Fibroblast of the conjunctiva (primary cell): ENCODE measurements at places on chromosomes 11 and 22.

DNA sequence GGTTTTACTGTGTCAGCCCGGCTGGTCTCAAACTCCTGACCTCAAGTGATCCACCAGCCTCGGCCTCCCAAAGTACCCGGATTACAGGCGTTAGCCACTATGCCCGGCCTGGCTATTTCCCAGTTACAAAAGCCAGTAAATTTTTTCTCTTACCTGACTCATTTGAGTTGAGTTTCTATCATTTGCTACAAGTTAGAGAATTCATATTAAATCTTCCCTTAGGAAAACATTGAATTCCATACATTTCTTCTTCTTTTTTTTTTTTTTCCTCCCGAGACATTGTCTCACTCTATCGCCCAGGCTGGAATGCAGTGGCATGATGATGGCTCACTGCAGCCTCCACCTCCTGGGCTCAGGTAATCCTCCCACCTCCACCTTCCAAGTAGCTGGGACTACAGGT is 26.0 kb downstream of the CHEK2 start:
- no peak for DNase-seq

- no peak for DNase-seq
These were observed 139.6 kb upstream of the MPPED2 start for GRCh38 chr11:30725645-30726195.

DNA sequence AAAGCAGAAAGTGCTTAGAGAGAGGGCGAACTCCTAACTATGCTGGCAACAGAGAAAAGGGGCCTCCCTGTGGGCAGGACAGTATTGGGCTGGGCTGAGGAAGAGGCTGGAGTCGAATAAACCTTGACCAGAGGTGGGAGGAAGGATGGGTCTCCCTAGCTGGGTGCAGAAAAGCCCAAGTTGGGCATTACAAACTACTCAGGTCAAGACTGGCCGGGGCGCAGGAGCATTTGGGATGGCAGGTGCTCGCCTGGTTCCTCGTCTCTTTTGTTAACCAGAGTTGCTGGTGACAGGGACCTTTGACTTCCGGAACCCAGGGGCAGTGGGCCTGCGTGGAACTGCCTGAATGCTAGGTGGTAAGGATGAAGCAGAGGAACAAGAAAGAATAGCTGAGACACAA is 80.3 kb upstream of the SHISAL1 start:
- no peak for DNase-seq

- DNase-seq = no peak
These were observed 61.4 kb upstream of the MTMR2 start for GRCh38 chr11:95985174-95985808.

GRCh38 chr11:85682330-85683305 is 3.4 kb downstream of the CCDC89 start:
- no peak for DNase-seq

GRCh38 chr22:37487571-37487970 is 1.4 kb upstream of the MFNG start:
- DNase-seq = no peak

DNA sequence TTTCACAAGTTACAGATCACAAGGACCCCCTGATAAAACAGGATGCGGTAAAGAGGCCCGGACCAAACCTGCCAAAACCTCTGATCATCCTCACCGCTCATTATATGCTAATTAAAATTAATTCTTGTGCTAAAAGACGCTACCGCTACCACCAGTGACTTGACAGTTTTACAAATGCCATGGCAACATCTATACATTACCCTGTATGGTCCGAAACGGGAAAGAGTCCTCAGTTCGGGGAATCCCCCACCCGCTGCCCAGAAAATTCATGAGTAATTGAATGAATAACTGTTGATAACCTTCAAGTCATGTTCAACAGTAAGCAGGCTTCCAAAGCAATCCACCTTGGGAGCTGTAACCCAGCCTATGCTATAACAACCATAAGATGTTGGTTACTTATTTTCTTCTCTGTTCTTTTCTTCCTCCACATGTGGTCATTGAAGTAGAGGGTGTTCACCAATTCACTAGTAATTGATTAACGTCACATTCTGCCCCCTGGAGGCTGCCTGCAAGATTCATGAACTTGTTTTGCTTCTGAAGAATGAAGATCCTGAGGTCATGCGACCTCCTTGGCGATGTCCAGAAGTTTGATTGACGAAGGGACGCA is 20.6 kb downstream of the APOBEC3H start:
- peak; percentile 32 for DNase-seq

GRCh38 chr11:23539556-23539955 is 679.3 kb upstream of the CCDC179 start:
- DNase-seq = no peak

GRCh38 chr22:38311323-38311620 is 6.0 kb downstream of the CSNK1E start:
- no peak for DNase-seq

DNA sequence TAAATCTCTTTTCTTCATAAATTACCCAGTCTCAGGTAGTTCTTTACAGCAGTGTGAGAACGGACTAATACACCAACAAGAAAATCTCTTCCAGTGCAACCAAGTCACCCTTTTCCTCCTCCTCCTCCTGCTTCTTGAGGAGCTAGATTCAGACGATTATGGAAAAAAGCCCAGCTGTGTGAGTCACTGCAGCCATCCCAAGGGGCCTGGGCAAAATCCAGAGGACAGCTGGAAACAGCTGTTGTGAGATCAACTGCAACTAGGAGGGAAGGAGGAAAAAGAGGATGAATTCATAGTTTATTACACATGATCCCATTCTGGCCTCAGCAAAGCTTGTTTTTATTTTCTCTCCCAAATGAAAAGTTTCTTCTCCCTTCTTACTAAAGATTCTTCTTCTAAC is 32.9 kb downstream of the RBFOX2 start:
- peak; percentile 94 for DNase-seq

DNA sequence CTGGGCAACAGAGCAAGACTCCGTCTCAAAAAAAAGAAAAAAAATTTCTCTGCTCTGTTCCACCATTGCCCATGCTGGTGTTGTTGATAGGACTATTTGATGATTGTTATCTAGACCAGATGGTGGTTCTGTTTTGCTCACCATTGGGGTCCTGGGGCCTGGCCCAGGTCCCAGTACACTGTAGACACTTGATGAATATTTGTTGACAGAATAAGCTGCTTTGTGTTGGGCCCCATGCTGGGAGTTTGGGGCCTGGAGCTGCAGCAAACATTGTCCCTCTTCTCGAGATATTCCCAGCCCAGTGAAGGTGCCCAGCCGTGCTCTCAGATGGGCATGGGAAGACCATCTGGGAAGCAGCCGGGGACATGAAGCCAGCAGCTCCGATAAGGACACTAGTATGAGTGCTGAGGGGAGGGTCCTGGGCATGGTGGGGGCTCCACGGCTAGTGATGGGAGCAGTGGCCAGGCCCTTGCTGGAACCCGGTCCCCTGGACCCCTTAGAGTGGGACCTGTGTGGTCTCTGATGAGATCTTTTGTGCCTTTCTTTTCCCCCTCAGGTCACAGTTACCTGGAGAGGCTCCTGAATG is 13.6 kb downstream of the INCENP start:
- DNase-seq = no peak

DNA sequence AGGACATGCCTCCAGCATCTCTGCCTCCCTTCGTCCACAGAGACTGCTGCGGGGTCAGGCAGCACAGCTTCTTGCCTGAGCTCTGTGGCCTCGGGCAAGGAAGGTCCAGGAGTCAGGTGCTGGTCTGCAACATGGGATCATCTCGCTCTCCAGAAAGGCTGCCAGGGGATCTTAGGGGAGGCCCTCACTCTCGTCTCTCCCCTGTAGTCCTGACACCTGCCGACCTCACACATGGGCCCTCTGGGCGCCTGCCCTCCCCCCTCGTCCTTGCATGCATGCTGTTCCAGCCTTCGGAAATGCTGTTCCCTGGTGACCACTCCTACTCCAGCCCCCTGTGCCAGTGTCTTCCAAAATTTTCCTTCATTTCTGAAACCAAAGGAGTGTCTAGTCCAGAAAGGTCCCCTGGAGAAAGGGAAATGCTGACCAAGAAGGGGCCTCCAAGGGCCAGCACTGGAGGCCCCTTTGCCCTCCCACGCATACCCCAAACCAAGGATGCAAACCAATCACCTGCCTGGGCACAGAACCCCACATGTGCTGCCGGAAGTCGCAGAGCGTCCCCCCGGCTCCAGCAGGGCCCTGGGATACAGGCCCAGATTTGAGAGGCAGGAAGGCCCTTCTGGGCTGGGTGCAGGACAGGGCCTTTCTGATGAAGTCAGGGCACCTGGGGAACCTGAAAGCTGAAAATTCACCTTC is 41.0 kb downstream of the IGF2 start:
- DNase-seq = no peak

DNA sequence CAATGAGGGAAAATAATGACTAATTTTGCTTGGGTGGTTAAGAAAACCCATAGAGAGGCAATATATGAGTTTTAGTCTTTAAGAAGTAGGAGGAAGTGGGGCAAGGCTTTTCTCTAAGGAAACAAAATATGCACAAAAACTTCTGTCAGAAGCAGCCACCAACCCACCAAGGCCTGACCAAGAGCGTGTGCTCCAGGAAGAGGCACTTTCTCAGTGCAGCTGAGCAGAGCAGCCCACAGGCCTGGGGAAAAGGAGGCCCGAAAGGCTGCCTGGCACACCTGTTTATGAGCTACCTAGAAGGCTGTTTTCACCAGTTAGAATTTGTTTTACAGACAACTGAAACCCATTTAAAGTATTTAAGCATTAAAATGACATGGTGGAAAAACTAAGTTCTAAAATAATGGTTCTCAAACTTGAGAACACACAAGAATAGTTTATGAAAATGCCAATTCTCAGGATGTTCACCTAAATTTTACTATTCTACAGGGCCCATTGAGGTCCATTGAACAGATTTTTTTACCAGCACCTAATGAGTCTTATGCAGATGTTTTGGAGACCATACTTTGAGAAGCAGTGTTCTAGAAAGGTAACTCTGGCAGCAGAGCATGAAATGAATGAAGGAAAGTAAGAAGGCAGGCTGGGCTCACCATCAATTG is 160.5 kb upstream of the DDI1 start:
- no peak for DNase-seq

DNA sequence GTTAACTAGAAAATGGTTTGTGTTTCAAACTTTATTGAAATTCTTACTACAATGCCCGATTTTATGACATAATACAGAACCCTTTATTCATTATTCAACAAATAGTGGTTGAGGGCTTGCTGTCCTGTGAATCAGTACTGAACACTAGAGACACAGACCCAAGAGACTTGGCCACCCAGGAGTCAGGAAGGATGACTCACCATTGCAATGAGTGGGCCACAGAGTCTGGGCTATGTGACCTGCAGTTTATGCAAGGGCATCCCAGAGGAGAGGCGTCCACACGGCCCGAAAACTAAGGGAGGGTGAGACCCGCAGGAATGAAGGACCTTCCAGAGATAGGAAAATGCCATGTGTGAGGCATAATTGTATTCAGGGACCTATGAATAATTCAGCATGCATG is 143.8 kb upstream of the DDI1 start:
- DNase-seq = no peak

DNA sequence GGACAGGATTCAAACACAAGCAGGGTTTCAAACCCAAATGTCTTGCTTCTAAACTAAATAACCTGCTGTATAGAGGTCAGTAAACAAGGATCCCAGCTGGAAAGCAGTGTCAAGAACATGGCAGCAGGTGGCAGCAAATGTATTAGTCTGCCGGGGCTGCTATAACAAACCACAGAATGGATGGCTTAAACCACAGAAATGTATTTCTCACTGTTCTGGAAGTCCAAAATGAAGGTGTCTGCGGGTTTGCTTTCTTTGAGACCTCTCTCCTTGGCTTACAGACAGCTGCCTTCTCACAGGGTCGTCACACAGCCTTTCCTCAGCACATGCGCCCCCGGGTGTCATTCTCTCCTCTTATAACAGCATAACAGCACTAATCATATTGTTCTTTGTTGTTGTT is 65.1 kb upstream of the LRRC55 start:
- peak; percentile 35 for DNase-seq

DNA sequence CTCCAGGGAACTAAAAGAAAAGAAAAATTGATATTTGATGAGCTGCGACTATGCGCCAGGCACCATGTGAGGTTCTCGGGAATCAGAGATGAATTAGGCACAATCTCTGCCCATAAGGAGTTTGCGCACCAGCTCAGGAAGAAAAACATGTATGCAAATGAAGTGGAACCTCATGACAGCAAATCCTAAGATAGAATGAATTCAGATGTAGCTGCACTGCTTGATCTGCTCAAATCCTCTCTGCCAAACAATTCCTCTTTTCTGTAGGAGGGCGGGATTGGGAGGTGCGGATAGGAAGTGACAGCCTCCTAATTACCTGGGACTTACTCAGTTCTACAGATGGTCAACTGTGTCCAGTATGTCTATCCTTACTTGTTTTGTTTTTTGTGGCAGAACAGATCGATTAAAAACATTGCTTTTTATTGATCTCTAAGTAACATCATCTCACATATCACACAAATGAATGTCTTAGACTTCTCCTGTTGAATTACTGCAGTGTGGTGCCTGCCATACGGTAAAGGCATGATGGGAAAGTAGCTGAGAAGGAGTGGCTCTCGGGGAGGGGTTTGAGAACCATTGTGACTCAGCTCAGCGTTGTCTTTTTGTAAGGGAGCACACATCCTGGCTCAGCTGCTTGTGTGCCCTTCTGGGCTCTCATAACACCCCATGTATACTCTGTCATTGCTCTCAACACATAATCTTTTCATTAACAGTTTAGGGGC is 13.9 kb downstream of the CRTAM start:
- no peak for DNase-seq

DNA sequence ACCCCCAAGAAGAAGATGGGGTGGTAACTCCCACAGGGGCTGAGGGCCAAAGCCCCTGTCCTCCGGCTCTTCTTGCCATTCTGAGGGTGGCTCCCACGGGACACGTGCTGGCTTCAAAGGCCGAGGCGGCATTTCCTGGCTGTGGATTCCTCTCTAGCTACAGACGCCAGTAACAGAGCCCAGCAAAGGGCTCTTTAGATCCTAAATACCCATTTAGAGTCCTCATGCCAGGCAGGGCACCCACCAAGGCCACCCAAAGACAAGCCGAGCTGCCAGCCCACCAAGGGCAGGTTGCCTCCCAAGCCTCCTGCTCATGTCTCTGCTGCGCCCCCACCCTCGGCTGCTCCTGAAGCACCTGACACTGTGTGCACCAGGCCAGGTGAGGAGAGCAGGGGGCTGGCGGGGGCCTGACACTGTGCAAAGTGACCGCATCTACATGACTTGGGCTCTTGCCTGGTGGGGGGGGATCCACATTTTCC is 5.7 kb downstream of the LRFN4 start:
- DNase-seq = no peak

GRCh38 chr11:43802509-43802908 is 78.1 kb upstream of the ALKBH3 start:
- no peak for DNase-seq

- no peak for DNase-seq
These were observed 12.2 kb downstream of the LGR4 start for GRCh38 chr11:27460158-27460978.
